Activated CD8-positive, alpha-beta memory T cell treated with anti-CD3 and anti-CD28 coated beads for 1 hour (primary cell): ENCODE measurements at places on chromosomes 16 and 17.

DNA sequence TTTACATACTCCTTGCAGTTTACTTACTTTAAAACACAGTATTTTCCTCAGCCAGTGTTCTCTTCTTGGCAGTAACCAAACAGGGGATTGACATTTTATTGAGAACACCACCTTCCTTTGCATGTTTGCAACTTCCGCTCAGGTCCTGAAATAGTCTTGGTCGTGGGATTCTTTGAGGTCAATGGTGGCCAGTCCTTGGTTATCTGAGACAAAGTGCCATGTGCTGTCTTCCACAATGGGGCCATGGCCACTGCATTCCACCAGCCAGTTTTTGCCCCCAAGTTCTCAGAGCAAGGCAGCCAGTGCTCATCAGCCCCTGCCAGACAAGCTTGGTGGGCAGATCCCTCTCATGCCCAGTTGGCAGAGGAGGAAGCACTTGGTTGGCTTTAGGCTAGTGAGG lies 22.9 kb downstream of the CMTM4 start:
- no peak for DNase-seq

- no peak for DNase-seq
Measured at GRCh38 chr16:87212026-87212425, 105.2 kb downstream of the C16orf95 start.

DNA sequence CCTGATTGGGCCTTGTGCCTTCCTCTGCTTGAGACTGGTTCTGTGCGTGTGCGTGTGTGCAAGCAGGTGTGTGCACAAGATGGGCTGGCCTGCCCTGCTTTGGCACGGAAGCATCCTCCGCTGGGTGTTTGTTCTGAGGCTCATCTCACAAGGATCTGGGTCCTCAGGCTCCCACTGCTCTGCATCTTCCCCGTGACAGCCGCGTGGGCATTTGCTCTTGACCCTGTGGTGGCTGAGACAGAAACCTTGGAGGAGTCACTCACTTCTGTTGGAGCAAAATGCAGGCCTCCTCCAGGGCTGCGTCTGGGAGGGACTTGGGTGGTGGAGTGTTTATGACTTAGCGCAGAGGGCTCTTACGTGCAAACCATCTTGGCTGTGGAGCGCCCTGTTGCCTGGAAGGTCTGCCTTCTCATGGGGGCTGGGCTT lies 119.2 kb downstream of the RPTOR start:
- DNase-seq = no peak

GRCh38 chr17:76138896-76139752 lies 1.9 kb downstream of the FOXJ1 start:
- no peak for DNase-seq

DNA sequence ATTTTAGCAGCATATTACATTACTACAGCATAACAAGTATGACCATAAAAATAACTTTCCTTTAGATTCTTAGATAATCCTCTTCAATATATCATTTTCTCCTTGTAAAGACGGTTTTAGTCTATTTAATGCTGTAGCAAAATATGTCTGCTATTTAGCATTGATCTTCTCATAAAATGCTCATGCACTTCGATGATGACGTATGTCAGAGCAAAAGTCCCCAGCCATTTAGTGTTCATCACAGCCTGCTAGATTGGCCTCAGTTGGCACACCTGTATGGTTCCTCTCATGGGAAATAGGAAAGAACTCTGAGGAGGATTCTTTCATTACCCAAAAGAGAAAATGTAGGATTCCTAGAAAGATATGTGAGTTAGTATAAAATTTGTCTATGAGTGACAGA lies 232.2 kb downstream of the MAP2K6 start:
- DNase-seq = no peak

DNA sequence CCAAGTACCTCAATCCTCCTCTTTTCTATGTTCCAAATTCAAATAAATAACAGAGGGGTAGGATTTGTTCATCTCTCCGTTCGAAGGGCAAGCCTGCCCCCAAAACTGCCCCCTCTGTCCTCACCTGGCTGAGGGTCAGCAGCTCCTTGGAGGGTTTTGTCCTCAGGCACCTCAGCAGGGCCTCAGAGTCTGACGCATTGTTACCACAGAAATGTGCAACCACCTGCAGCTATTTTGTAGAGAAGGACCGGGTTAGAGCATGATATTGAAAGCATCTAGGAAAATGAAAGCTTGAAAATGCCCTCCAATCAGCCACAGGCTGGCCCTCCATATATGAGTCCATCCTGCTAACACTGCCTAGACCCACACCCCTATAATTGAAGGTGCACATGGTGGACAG lies 13.9 kb downstream of the CES5A start:
- no peak for DNase-seq

DNA sequence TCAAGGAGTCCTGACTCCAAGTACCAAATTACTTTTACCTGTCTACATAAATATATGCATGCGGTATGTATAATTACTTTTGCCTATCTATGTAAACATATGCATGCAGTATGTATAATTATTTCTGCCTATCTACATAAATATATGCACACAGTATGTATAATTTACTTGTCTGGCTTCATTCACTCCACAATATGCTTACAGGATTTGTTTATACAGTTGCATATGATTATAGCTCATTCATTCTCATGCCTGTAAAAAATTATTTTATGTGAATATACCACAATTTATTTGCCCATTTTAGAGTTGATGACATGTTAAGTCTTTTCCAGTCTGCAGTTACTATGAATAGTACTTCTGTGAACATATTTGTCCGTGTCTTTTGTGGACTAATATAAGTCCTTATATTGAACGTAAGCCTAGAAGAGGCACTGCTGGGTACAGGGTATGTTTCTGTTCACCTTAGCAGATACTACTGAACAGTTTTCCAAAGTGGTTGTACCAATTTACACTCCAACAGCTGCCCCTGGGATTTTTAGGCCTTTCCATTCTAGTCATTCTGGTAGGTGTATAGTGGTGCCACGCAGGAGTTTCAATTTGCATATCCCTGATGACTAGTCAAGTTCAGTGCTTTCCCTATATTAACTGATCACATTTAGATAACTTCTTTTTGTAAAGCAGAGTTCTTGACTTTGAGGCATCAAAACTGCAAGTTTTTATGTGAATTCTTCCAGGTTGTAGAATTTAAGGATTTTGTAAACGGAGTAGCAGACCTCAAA lies 47.0 kb downstream of the MARVELD3 start:
- DNase-seq = no peak

DNA sequence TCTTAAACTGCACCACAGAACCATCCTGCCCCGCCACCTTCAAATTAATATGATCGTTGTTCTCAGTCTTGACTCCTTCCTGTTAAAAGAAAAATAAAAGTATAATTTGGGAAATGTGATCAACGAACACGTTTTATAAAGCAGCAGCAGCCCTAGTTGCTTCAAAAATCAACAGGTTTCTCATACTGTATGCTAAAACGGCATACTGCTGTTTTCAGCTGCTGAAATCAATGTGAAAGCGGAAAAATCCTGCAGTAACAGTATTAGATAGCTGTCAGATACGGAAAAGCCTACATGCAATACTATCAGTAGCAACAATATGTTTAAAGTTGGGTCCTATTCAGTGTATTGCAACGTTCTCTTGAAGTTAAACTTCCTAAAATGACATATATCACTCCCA lies 1.6 kb downstream of the SUMO2 start:
- DNase-seq = no peak

DNA sequence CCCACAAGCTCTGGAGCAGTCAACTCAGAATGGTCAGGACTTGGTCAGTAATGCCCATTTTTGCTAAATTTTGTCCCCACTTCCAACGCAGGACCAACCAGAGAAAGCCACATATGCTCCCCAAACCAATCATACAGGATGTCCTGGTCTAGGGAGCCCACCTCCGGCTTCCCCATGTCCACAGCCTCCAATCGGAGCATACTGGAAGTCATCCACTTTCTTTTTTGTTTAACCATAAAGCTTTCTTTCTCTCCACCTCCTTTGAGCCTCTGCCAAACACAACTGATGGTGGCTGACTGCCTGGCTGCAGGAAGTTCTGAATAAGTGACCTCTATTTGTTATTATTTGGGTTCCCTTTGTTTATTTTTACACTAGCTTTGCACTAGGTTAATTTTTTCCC lies 549.1 kb downstream of the WWOX start:
- no peak for DNase-seq

DNA sequence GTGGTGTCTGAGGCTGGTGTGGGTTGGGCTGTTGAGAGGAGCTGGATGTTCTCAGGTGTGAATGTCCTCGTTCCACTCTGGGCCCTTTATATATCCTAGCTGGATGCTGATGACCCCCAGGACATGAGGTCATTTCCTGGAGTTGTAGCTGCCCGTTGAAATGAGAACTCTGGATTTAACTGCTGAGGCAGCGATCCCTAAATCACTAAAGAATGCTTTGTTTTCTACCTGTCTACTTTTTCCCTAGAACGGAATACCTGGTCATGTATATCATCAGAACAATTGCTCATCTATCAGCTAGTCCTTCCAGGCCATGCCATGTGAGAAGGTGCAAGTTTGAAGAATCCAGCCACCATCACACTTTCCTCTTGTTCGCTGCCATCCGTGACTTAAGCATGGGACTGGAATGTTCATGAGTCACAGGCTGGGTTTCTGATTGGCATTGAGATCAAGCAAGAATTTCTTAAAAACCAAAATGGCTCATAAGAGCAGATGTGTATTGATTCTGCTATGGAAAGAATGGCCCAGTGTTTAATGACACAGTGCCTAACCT lies at the start of gene KRTAP2-3:
KRTAP2-3 (minus strand) TSS at position 63 of the 553 bp plus-strand sequence. CDS start 64 bp downstream, outside the sequence.
- no peak for DNase-seq

DNA sequence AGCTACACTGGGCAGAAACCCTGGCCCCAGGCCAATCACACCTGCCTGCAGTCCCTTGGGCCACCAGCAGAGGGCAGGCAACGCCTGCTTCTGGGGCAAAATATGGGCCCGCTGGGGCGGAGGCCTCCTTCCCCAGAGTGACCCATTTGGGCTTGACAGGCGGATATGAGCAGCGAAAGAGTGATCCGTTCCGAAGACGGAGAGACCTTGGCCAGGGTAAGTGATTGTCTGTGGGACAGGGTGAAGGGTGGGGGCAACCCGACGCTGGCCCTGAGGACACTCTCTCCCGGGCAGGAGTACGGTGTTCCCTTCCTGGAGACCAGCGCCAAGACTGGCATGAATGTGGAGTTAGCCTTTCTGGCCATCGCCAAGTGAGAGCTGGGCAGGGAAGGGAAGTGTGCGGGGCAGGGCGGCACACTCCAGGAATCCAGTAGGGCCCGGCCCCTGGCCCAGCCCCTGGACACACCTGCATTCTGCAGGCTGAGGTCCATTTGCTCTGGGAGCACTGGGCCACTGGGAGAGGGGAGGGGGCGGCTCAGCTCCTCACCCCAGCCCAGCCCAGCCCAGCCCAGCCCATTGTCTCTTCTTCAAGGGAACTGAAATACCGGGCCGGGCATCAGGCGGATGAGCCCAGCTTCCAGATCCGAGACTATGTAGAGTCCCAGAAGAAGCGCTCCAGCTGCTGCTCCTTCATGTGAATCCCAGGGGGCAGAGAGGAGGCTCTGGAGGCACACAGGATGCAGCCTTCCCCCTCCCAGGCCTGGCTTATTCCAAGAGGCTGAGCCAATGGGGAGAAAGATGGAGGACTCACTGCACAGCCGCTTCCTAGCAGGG lies 3.5 kb upstream of the NHERF1 start:
- DNase-seq = no peak

- DNase-seq = no peak
Measured at GRCh38 chr16:6207580-6207979, 1110.0 kb upstream of the EEF2KMT start.

DNA sequence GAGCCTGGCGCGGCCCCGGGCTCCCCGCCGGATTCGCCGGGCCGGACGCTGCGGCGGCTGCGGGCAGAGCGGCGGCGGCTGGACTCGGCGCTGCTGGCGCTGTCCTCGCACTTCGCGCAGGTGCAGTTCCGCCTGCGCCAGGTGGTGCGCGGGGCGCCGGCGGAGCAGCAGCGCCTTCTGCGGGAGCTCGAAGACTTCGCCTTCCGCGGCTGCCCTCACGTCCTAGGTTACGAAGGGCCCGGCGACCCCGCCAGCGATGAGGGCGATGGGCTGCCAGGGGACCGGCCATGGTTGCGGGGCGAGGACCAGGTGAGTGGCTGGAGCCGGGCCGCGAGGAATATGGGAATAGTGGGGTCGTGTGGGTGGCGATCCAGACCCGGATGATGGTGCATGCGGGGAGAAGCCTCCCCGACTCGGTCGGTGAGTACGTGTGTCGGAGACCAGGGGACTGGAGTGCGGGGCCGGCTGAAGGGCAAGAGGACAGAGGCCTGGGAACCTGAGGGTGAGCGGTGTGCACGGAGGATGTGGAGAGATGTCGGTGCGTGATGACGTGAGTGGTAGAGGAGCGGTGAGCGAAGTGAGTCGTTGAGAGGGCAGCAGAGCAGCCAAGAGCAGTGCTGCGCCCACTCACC lies 517 bp downstream of the RUNDC1 start:
- no peak for DNase-seq

- DNase-seq = no peak
Measured at GRCh38 chr17:40219594-40220338, 662 bp downstream of the WIPF2 start.

DNA sequence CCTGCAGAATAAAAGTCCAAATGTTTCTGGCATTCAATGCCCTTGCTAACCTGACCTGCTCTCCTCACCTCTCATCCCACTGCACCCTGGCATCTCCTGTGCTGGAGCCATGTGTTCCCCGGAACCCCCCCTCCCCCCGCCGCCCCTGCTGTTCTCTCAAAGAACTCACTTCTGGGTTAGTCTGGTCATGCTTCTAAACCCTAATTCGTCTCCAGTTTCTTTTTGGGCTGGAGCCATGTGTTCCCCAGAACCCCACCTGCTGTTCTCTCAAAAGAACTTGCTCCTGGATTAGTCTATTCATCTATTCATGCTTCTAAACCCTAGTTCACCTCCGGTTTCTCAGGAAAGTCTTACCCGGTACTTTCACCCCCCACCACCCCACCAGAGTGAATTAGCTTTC lies 808 bp upstream of the ALOX15 start:
- DNase-seq = no peak

DNA sequence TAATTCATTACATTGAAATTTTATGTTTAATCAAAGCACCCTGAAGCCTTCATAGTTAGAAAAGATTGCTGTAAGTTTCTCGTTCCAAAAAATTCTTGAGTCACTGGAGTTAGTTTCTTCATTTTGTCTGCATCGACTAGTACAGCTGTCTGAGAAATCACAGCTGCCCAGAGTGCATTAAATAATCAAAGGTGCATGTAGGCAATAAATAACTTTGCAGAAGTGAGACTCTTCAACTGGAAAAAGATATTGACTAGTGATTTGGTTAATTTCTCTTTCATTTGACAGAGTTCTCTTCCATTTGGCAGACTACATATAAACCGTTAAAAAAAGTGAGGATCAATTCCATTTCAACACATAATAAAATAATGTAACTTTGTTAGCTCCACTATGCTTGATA lies 234.0 kb downstream of the CNTNAP4 start:
- no peak for DNase-seq
